ENCODE measurements at places on chromosomes 1 and 21.

GRCh38 chr1:52590266-52590665 is 11.9 kb upstream of the GPX7 start:
- DNase-seq, result no peak

- DNase-seq, result no peak
Measured at GRCh38 chr21:38765056-38765455, 40.7 kb upstream of the ETS2 start.

- peak; percentile 29 for DNase-seq
Measured at GRCh38 chr1:228372183-228373003, 34.2 kb downstream of the TRIM11 start.

DNA sequence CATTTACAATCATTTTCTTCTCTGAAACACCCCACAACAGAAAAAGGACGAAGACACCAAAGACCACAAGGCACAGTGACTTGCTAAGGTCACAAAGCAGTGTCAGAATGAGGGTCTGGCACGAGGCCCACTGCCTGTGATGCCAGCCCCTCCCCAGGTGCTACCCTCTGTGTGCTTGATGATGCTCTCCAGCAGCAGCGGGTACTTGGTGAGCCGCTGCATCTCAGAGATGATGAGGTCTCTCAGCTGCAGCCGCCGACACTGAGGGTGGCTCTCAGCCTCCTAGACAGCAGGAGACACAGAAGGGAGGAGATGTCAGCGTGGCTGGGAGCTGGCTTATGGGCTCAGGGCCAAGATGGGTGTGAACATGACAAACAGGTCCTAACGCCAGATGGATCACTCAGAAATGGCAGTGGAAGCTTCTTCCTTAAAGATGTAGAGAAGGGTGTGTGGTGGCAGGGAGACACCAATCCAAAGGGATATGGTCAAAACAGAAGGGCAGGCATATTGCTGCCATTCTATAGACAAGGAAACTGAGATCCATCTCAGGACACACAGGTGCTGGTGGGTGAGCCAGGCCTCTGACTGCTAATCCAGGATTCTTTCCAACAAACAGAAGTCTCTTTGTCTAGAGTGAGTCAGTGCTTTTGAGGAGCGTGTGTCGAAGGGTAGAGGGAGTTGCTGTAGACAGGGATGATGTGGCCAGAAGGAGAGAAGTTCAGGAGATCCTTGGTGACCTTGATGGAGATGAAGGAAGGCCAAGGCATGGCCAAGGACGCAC is 25.6 kb downstream of the LRRC71 start:
- DNase-seq, result no peak

DNA sequence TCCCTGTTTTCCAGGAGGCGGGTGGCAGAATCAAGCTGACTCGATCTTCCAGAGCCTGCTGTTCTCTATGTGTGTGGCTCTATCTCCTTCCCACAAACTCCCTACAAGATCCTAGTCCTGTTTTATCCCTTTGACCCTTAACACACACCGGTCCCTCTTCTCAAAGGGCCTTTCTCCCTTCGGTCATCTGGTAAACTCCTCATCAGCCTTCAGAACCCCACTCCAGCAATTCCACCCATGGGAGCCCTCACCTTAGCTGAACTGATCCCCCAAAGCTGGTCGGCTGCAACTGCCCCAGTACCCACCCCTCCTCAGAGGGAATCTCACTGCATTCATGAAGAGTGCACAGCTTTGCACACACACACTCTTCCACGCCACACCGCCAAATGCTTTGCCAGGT is 184.9 kb downstream of the IGSF21 start:
- DNase-seq, result no peak
